ENCODE measurements at places on chromosomes 2 and 18.

GRCh38 chr18:25081001-25081400 is 271.0 kb downstream of the ZNF521 start:
- DNase-seq, result no peak

DNA sequence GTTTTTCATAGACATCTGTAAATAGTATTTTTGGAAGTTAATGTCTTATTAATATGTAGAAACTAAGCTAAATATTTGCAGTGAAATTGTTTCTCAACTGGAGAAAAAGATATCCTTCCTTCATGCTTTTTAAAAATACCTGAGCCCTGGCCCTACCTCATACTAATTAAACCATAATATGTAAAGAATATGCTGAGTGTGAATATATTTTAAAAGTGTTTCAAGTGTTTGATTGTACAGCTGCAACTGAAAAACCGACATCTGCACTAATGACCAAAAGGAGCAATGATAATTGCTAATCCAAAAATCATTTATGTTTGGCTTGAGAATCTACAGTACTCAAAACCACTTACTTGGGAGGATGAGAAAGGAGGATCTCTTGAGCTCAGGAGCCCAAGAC is 156.7 kb downstream of the MBD5 start:
- DNase-seq, result no peak

- DNase-seq, result no peak
These were observed 420.1 kb upstream of the ZNF804A start for GRCh38 chr2:184178229-184178628.

GRCh38 chr2:217085543-217085942 is 225.7 kb upstream of the TNP1 start:
- no peak for DNase-seq

- no peak for DNase-seq
These were observed 178.3 kb upstream of the KLHL29 start for GRCh38 chr2:23206650-23207049.

- DNase-seq, result no peak
These were observed 331.8 kb upstream of the MYT1L start for GRCh38 chr2:2662847-2663356.

DNA sequence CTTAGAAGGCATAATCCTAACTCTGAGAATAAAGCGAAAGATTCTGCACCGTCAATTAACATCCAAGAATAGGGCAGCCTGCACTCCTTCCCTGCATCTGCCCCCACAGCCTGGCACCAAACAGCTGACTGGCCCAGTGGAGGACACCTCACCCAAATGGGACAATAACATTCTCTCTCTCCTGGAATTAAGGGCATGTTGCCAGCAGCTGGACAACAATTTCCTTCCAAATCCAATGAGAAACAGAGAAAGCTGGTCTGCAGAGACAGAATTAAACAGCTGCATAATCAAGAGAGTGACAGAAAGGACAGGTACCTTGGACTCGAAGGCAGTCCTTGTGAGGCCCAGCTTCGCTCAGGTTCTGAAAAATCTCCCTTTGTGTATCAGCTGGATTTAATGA is 15.0 kb downstream of the COX7A2L start:
- no peak for DNase-seq

DNA sequence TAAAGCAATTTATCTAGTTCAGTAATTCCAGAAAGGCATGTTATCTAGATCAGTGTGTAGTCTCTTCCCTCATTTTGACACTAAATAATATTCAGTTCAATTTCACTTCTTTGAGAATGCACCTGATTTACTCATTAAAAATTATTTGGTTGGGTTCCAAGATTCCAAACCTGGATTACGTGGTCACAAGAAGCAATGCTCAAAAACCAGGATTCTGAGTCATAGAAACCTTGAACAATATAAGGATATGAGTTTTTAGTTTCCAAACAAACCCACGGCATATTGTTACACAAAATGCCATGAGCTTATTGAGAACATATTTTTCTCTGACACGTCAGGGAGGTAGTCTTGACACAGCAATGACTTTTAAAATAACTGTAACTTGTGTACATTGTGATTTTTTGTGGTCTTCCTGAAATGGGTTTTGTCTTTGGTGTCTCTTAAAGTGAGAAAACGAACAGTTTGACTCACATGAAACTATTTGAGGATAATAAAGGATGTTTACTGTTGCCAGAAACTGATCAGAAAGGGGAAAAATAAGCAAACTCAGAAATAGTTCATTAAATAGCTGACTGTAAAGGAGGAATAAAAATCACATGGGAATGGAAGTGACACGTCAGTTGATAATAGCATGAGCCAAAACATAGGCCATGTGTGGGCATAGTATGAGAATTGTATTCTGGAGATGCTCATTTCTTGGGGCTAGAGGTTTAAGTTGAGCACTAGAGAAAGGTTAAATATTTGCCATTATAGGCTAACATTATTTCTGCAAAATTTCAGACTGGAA is 617.7 kb upstream of the CDH2 start:
- DNase-seq, result no peak

DNA sequence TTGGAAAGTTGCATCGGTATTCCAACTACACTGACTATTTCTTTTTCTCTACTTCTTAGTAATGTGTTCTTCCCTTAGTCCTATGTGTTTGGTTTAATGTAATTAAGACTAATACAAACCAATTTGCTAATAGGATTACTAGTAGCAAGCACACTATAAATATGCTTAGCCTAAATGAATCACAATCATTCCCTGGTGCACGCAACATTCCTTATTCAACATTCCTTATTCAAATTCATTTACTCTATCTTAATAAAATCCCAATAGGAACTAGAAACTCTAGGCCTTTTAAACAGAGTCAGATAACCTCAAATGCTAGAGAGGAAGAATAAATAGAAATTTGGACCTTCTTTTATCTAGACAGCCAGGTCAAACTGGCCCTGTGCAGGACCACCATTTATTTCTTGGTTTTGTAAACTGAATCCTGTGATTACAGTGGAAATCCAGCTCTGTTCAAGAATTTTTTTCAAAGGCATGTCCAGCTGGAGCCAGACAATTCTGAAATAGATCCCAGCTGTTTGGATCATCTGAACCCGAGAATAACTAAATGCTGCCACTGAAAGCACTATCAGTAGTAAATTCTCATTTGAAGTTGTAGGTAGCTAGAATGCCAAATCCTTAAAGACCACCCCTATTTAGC is 103.1 kb downstream of the PPP1R1C start:
- no peak for DNase-seq

DNA sequence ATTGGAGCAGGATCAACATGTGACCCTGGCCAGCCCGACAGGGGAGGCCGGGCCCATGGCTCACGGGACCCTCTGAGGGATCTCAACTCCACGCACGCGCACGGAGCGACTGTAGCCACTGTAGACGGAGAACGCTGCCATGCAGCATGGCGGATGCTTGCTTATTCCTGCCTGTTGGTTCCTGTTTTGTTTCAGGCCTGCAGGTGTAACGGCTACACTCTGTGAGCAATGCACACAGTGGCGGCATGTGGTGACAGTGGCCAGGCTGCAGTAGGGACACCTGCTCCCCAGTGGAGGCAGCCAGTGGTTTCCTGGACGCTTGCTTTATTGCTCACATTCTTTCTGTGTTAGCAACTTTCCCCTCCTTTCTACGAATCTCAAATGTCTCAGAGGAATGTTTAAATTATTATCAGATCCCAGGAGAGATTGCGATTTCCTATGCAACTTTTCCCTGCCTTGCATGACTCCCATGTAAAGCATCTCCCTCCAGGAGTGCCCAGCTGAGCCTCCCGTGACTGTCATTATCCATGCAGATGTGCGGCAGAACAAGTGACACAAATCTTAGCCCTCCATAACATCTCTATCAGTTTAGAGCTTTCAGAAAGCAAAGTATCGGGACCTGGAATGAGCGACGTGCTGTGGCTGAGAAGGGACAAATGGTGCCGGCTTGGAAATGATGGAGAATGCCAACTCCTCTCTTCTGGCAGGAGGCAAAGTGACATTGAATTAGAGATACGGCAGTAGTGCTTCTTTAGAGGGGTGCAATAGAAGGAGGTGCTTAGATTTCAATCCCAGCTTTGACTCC is 209.7 kb downstream of the ASB1 start:
- no peak for DNase-seq

GRCh38 chr2:185857691-185858090 is 119.1 kb downstream of the FSIP2 start:
- DNase-seq, result no peak

DNA sequence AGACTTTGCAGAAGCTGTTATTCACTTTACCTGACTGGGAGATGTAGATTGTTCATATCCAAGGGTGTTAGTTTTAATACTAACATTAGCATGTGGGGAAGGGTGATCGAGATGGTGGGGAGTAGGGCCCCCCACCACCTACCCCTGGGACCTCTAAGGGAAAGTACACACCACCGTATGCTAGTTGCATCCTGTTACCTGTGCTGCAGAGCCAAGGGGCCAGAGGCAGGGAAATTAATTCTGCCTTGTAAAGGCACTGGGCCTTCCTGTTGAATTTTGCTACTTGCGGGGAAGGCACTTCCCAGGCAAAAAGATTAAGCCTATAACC is 9.0 kb downstream of the STEAP3 start:
- DNase-seq, result no peak

DNA sequence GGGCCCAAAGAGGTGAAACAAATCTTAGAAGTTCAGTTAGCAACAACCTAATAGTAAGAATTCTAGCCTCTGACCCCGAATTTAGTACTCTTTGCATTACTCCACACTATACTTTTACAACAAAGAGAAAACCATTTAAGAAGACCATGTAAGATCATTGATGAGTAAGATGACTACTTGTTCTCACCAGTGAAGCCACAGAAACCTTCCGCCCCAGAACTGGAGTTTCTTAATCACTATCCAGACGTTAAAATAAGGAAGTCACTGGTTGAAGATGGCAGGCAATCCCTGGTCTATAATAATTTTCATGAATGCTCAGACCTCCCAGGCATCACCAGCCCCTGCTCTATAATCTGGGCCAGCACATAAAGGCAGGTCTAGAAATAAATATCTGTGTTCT is 95.0 kb downstream of the TMEM163 start:
- DNase-seq, result no peak

- no peak for DNase-seq
These were observed 163.1 kb downstream of the CDH20 start for GRCh38 chr18:61496374-61496773.

- no peak for DNase-seq
These were observed 28.4 kb downstream of the HK2 start for GRCh38 chr2:74862020-74862964.

- no peak for DNase-seq
These were observed 55.3 kb downstream of the NXPH2 start for GRCh38 chr2:138724729-138725459.

GRCh38 chr2:3839476-3839875 is 136.1 kb downstream of the DCDC2C start:
- DNase-seq, result no peak

- DNase-seq, result no peak
These were observed 83.7 kb upstream of the B3GNT2 start for GRCh38 chr2:62112179-62112578.

DNA sequence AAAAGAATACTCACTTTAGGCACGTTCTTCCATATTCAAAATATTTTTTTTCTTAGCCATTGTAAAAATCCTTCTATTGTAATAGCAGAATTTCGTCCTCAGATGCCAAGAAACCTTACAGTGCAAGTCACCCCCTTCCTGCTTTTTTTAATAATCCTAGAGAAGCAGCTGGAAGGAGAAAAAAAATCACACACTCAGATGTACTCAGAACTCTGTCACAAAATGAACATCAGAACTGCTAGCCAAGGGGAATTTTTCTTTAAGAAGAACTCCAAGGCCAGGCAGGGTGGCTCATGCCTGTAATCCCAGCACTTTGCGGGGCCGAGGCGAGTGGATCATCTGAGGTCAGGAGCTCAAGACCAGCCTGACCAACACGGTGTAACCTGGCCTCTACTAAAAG is 127.3 kb upstream of the SPATS2L start:
- DNase-seq, result no peak

DNA sequence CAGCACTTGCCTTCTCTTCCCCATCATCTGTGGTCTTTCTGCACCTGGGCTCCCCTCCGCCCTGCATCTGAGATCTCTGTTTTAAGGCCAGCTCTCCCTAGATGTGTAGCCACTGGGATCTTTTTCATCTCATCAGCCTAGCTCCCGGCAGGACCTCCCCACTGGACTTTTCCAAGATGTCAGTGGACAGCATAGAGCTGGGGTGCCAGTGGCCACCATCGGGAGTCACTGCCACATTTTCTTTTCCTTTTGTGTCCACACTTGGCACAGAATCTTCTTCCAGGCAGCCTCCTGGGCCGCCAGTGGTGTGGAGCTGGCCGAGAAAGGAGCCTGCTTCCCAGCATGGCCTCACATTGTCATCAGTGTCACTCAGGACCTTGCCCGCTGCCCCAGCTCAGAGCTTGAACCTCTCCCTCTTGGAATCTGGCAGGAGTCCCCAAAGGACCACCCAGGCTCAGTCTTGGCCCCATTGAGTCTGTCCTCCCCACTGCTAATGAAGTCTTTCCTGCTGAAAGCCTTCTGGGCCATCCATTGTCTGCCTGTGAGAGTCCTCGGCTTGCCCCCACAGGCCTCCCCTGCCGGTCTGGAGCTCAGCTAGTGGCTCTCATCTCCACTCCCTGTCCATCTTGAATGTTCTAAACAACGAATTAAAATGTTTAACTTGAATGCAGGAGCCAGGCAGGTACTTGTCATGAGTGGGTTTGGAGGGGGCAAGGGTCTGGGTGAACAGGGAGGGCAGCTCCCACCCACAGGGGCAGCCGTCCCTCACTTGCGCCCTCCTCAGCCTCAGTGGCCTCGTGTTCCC is 324.4 kb downstream of the GBX2 start:
- DNase-seq, result no peak

GRCh38 chr2:12068796-12069538 is 322.5 kb downstream of the LPIN1 start:
- no peak for DNase-seq

GRCh38 chr2:133506996-133507395 is 61.3 kb downstream of the NCKAP5 start:
- no peak for DNase-seq

DNA sequence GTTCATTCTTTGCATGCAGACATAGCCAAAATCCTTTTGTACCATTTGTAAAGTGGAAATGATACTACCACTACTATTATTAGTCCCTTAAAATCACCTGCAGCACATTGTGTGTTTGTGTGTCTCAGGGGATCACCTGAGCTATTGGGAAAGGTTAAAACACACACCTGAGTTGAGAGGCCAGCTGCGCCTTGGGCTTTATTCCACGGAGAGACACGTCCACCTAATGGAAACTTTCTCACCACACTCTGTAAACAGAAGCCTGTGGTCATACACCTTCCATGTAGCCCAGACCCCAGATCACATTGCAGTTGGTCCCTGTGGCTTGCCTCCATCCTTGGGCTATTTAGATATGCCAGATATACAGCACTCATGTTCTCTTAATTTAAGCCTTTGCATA is 81.8 kb upstream of the SH3BP4 start:
- DNase-seq, result no peak

- DNase-seq, result peak; percentile 15
These were observed 47.5 kb upstream of the SP3 start for GRCh38 chr2:174012347-174013314.
